ENCODE measurements at places on chromosomes 16 and 17.

DNA sequence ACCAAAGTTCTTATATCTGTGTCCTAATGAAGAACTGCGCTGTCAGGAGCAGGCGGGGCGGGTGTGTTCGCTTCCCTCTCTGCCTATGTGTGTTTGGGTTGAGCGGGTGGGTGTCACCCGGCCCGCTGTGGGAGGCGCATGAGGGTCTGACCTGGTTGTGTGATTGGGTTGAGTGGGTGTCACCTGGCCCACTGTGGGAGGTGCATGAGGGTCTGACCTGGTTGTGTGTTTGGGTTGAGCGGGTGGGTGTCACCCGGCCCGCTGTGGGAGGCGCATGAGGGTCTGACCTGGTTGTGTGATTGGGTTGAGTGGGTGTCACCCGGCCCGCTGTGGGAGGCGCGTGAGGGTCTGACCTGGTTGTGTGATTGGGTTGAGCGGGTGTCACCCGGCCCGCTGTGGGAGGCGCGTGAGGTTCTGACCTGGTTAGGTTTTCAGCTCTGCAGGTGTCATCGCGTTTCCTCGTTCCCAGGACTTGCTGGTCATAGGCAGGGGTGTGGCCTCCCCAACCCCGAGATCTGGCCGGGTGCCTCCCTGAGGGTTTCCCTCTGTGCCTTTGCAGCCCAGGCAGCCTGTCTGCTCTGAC is 69.6 kb upstream of the ZNF750 start:
- peak; percentile 42 for DNase-seq

GRCh38 chr17:82013772-82014321 is 8.8 kb downstream of the CENPX start:
- DNase-seq = no peak

- DNase-seq = no peak
Measured at GRCh38 chr17:9522074-9522473, 53.5 kb downstream of the STX8 start.

GRCh38 chr17:82440991-82441627 is 9.4 kb downstream of the CYBC1 start:
- no peak for DNase-seq

DNA sequence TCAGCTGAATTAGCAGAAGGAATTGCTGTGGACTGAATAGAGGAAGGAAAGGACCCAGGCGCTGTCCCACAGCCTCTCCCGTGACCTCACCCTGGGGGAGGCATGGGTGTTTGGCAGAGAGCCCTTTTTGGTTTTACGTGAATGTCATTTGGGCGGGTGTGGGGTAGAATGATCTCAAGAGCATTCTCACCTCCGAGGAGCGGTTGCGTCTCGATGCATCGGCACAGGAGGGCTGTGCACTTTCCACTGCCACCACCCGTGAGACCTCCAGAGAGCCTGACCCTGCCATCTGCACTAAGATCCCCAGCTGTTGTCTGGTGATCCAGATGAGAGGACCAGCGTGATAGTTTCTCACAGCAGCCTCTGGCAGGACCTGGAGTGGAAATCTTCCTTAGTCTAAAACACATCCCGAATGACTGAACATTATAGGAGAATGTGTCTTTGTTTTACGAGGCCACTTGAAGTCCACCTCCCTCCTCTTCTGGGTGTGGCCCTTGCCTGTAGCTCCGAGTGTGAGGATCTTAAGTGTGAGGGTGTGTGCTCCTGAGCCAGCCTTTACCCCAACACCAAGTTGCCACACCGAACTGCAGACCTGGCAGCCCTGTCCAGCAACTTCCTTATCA is 29.3 kb downstream of the FOXK2 start:
- no peak for DNase-seq

DNA sequence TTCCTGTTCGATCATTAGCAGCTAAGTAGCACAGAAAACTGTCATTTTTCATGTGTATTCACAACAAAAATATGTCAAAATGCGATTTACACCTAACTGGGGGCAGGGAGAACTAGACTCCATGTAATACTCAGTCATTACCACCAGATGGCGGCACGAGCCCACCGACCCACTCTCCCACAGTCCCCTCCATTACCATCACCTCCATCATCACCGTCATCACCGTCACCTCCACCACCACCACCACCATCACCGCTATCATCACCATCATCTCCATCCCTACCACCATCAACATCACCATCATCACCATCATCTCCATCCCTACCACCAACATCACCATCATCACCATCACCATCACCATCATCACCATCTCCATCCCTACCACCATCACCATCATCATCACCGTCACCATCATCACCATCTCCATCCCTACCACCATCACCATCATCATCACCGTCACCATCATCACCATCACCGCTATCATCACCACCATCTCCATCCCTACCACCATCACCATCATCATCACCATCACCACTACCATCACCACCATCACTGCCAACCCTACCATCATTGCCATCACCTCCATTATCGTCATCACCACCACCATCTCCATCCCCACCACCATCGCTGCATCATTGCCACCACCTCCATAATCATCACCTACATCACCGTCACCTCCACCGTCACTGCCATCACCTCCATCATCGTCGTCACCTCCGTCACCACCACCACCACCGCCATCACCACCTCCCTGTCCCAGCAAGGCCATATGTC is 14.4 kb downstream of the NDUFAF8 start:
- no peak for DNase-seq

DNA sequence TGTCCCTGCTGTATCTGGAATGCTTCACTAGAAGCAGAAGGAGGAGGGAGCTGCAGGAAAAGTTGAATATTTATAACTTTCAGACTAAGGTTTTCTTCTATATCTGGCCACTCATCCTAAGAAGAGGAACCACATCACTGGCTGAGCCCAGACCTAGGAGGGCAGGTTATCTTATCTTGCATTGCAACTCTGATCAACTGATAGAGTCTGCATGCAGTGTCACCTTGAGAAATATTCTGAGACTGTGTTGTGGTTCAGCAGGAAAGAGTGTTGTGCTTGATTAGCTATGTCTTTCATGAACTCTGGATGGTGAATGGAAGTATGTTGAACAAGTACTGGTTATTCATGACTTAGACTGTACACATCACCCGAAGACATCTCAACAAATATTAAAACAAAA is 460.0 kb downstream of the TOX3 start:
- DNase-seq = no peak

GRCh38 chr17:55458287-55458900 is 36.8 kb upstream of the MMD start:
- no peak for DNase-seq

DNA sequence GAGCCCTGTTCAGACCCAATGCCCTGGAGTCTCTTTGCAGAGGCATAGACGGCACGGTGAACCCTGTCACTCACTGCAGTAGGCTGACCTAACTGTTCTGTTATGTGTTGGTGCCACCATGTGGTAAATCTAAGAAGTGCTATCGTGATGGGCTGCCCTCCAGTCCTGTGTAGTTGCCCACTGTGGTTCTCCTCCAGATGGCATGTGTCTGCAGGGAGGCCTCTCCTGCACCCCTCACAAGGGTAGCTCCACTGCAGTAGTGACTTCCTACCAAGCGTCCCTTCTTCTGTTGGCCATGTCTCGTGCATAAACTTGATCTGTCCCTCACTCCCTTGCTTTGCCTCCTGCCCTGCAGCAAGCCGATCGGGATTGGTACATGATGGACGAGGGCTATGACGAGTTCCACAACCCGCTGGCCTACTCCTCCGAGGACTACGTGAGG is 5.8 kb downstream of the DHX38 start:
- peak; percentile 64 for DNase-seq

GRCh38 chr17:45111850-45112249 is 20.5 kb downstream of the PLCD3 start:
- no peak for DNase-seq

Data from stimulated activated effector memory CD8-positive, alpha-beta T cell treated with anti-CD3 and anti-CD28 coated beads, Interleukin-12 subunit alpha, Interleukin-12 subunit beta, amount 100 ng/mL, for 72 hours (primary cell).